ENCODE measurements at places on chromosomes 16 and 17.

GRCh38 chr17:51355441-51356410 lies 95.4 kb downstream of the UTP18 start:
- no peak for DNase-seq

- DNase-seq: no peak
Measured at GRCh38 chr16:13808102-13808501, 111.9 kb upstream of the ERCC4 start.

- no peak for DNase-seq
Measured at GRCh38 chr16:56795011-56795410, 65.1 kb downstream of the NUP93 start.

- no peak for DNase-seq
Measured at GRCh38 chr17:74892013-74892841, 1.2 kb downstream of the FADS6 start.

GRCh38 chr17:77458202-77459017 lies 317.6 kb downstream of the SEC14L1 start:
- no peak for DNase-seq

- DNase-seq: no peak
Measured at GRCh38 chr16:62256406-62256805, 220.2 kb upstream of the CDH8 start.

DNA sequence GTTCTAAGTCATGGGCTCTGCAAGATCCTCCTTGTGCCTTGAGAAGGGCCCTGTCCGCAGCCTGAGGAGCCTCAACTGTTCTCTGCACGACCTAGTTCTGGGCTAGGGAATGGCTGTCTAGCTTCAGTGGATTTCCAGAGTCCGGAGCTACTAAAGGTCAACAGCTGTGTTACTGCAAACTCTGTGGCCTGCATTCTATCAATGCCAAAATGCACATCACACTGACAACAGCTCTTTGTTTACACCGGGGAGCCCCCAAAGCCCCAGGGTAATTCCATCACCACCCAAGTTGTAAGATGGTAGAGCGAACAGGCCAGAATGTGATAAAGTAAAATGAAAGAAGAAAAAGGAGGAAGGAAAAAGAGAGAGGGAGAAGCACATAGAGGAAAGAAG lies 610.2 kb downstream of the MAF start:
- DNase-seq: no peak

GRCh38 chr16:88907768-88908167 lies 41.3 kb upstream of the PABPN1L start:
- no peak for DNase-seq

DNA sequence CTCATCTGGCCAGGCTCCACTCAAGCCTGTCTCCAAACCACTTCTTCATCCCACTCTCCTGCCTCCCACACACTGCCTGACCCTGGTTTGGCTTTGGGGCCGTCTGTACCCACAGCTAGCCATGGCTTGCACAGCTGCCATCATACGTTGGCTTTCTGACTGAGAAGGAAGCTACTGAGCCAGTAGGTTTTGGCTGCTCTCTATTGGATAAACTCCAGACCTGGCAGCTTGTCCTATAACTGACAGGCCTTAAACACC lies 3.9 kb downstream of the MIF4GD start:
- no peak for DNase-seq

- no peak for DNase-seq
Measured at GRCh38 chr16:5188318-5188988, 90.9 kb upstream of the EEF2KMT start.

DNA sequence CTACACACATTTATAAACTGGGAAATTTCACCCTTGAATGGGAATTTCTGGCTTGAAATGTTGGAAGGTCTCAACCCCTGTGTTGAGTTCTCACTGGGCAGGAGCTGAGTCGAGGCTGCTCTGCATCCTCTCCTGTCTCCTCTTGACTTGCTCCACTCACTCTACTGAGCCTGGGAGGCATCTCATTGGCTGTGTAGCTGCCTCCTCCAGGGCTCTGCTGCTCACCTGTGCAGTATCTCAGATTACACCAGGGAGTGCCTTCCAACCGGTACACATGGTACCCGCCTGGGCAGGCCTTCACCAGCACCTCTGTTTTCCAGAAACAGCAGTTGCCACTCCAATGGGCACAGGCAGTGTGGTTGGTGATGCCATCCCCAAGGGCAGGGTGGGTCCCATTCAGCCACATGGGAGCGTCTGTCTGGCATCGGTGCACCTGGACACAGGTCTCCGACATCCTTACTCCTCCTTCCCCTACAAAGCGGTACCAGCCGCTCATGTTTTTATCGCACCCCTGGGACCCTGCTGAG lies 3.7 kb downstream of the GP2 start:
- DNase-seq: no peak

GRCh38 chr17:17892009-17892408 lies 55.2 kb upstream of the SREBF1 start:
- no peak for DNase-seq

DNA sequence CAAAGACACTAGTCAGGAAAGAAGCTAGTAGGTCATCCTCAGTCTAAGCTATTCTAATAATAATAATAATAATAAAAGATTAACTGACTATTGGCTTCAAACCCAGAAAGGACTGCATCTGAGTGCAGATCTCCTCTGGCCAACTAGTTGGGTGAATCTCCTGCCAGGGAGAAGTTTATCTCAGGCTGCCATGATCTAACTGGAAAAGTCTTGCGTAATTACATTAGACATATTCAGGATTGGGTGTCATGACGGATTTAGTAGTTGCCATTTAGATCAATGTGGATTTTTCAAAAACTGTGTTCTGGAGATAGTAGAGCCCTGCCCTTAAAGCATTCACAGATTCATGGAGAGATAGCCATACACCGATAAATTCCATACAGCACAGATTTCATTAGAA lies 69.5 kb downstream of the KIF2B start:
- no peak for DNase-seq

DNA sequence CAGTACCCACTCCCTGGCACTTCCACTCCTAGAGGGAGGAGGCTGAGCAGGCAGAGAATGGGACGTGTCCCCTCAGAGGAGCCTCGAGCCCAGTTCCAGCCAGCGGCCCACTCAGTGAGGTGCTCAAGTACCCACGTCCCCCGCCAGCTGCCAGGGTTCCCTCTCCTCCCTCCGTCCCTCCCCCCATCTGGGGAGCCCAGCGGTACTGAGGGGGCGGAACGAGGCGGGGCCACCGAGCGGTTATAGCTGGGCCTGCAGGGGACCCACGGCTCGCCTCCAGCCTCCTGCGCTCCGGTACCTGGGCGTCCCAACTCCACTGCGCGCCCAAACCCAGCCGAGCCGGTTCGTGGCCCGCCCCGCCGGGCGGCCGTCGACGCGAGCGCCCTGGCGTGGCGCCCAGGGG lies at the start of gene NPW:
Gene NPW, plus strand, starts transcription at position 268 of the 403 bp plus-strand sequence.
- DNase-seq: no peak

GRCh38 chr17:76336756-76337412 lies 16.8 kb downstream of the PRPSAP1 start:
- no peak for DNase-seq

DNA sequence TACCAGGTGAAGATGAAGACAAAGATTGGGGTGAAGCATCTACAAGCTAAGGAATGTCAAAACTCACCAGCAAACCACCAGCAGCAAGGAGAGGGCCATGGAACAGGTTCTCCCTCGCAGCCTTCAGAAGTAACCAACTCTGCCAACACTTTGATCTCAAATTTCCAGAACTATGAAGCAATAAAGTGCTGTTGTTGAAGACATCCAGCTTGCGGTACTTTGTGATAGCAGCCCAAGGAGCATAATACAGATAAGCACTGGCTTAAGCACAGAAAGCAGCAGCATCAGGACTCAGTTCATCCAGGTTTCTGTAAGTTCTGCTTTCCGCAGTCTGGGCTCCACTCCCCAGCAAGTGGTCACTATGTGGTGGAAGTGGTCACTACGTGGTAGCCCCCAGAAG lies 16.0 kb upstream of the CDRT4 start:
- no peak for DNase-seq

- no peak for DNase-seq
Measured at GRCh38 chr17:38701504-38702165, 3.4 kb upstream of the MLLT6 start.

- no peak for DNase-seq
Measured at GRCh38 chr16:12236589-12236988, 260.1 kb downstream of the SNX29 start.

DNA sequence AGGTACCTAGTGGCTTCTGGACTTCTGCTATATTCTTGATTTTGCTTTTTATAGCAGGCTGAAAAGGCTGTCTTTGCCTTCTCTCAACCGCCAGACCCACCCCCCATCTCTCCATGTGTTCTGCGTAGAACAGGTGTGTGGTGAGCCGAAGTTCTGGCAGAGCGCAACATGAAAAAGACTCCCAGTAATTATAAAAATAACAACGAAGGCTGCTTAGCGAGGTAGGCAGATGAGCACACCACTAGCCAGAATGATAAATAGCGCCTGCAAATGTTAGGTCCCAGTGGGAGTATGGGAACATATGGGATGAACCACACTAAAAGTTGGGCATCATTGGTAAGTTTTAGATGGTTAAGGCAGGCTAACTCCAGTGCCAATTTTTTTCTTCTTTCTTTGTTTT lies 14.0 kb upstream of the RBFOX1 start:
- DNase-seq: no peak

GRCh38 chr17:77341069-77341541 lies 200.3 kb downstream of the SEC14L1 start:
- DNase-seq: no peak

DNA sequence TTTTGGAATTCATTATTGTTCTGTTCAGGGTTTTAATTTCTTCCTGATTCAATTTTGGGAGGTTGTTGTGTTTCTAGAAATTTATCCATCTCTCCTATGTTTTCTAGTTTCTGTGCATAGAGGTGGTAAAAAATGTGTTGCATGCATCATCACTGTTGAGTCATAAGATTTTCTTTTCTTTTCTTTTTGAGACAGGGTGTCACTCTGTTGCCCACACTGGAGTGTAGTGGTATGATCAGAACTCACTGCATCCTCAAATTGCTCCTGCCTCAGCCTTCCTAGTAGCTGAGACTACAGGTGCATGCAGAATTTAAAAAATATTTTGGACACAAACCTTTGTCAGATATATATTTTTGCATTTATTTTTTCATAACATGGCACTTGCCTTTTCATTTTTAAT lies 184.8 kb downstream of the BCAS3 start:
- DNase-seq: no peak

DNA sequence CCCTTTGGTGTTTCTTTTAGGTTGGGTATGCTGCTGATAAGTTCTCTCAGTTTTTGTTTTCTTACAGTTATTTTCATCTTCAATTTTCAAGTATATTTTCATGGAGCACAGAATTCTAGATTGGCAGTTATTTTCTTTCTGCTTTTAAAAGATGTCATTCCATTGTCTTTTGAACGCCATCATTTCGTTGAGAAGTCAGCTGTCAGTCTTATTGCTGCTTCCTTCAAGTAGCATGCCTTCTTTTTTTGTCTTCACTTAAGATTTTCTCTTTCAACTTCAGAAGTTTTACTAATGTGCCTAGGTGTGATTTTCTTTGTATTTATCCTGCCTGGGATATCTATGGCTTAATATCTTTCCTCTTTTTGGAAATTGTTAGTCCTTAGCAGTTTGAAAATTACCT lies 262.2 kb upstream of the PMFBP1 start:
- no peak for DNase-seq

All from stimulated activated CD4-positive, alpha-beta T cell treated with anti-CD3 and anti-CD28 coated beads, Interleukin-1b, Interleukin-23, amount 100 ng/mL, for 1 hour (primary cell).